Activated naive CD4-positive, alpha-beta T cell treated with anti-CD3 and anti-CD28 coated beads for 36 hours (primary cell): ENCODE measurements at places on chromosomes 1 and 21. TPM values are rescaled to one million over a fixed set of nuclear protein-coding genes. Genes with fewer than 3 reads are reported as not detected.

Gene PROX1
- 0.10 TPM for total RNA-seq

Gene ZNF670
- total RNA-seq: 4.3 TPM

Gene GABPA
- 21.2 TPM for total RNA-seq

Gene HES3
- not detected for total RNA-seq

Gene ADGRL4
- not detected for total RNA-seq

Gene DCST1
- total RNA-seq: not detected

- DNase-seq: no peak
Measured at GRCh38 chr21:35938446-35938845, 121.9 kb downstream of the SETD4 start.

DNA sequence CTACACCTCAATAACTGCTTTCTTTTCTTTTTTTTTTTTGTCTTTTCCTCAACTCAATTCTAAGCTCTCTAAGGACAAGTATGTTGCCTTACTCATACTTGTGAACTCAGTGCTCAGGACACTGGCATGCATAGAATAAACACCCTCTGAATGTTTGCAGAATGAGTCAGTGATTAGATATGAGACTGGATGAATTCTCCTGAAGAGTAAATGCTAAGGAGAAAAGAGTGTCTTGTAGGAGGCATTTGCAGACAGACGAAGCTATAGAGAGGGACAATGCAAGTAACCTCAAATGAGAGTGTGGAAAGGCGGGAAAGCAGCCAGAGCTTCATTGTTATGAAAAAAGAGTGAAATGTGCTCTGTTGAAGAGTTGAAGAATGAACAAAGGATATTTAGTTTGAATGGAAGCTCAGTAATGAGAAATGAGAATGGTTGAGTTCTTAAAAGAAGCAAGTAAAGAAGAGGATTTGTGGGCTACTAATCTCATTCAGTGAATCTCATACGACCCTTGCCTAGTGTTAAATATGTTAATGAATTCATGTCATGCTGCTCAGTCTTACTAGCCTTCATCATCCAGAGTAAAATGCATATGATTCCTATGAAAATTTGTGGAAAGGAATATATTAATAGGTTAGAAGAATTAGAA, 166.1 kb upstream of the DPYD start:
- DNase-seq: no peak

GRCh38 chr1:231092380-231092779, 52.3 kb upstream of the FAM89A start:
- DNase-seq: no peak

DNA sequence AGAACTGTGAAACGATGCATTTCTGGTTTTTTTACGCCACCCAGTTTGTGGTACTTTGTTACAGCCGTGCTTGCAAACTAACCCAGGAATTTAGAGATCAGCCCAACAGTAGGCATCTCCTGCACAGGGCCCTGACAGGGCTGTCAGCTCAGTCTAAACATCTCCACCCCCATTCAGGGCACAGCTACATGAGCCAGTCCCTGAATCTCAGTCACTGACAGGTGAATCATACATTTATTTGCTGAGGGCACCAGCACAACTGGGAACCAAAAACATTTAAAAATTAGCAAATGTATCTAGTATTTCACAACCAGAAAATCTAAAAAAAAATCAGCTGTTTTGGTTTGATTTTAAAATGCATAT, 30.7 kb downstream of the PRDX6 start:
- DNase-seq: no peak

- DNase-seq: no peak
Measured at GRCh38 chr21:45505416-45506021, 36.7 kb downstream of the SLC19A1 start.

DNA sequence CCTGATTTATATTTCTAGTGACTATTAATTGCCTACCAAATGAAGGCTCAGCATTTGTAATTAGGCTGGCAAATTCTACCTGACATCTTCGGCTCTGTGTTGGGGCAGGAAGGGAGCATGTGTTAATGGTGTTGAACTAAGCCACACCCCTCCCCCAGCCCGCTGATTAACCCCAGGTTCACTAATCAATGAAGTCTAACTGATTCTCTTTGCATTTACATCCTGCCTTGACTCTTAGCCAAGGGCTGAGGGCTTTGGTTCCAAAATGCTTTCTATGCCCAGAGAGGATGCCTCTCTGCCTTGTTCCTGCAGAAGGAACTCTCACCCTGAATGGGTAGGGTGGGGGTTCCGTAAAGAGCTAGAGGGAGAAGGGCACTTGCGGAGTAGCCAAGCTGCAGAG, 393.1 kb downstream of the CAMTA1 start:
- DNase-seq: no peak

DNA sequence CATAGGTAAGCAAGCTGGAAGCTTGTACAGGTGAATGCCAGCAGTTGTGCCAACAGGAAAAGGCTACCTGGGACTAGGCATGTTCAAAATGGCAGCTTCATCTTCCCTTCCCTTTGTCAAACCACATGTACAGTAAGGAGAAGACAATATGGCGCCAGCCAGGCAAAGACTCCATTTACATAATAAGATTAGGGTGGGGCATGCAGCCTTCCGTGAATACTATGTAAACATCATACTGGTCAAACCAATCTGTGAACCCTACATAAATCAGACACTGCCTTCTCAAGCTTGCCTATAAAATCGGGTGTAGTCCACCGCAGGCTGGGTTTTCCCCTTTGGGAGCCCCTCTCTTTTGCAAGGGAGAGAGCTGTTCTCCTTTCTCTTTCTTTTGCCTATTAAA, 24.6 kb downstream of the ATF3 start:
- DNase-seq: no peak

GRCh38 chr1:63087966-63088365, 234.4 kb upstream of the FOXD3 start:
- no peak for DNase-seq

DNA sequence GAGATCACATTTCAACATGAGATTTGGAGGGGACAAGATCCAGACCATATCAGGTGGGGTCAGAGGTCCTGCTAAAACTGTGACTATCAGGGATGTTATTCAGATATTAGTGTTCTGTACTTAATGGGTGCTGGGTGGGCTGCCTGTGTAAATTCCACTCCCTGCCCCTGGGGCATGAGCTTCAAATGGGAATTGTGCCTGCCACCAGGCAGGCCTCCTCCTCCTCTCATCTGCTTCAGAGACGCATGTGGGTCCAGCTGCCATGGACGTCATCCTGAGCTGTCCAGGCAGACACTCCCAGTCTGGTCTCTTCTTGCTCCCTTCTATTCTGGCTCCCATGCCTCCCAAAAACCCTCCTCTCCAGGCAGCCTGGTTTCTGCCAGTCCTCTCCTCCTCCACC, 10.4 kb downstream of the QSOX1 start:
- no peak for DNase-seq

- DNase-seq: no peak
Measured at GRCh38 chr1:64080941-64081562, 122.4 kb upstream of the UBE2U start.

GRCh38 chr21:46286648-46287002, 483 bp downstream of the YBEY start:
- no peak for DNase-seq

DNA sequence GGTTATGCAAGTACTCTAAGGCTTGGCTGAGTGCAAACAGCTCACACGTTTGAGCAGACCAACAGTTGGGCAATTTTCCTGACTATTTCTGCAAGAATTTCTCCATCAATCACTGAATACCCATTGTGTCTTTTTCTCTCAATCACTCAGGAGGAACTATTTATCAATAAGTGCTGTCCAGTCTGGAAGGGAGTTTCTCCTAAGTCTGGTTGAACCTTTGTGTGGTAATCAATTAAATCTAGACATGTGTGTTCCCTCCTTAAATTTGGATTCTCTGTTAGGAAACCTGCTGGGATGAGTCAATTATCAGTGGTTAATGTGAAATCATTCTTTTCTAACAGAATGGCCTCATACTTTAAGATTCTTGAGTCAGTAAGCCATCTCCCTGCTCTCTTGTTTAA, 6.8 kb upstream of the AADACL3 start:
- no peak for DNase-seq

GRCh38 chr1:45033356-45033755, 21.3 kb downstream of the UROD start:
- DNase-seq: no peak

DNA sequence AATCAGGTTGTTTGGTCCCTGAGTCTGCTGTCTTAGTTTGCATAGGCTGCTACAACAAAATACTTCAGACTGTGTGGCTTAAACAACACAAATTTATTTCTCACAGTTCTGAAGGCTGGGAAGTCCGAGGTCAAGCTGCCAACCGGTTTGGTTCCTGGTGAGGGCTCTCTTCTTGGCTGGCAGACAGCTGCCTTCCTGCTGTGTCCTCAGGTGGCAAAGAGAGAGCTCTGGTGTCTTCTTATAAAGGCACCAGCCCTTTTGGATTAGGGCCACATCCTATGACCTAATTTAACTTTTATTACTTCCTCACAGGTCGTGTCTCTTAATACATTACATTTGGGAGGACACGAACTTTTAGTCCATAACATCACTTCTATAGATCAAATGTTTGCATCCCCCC, 89.6 kb upstream of the CD34 start:
- DNase-seq: no peak

GRCh38 chr1:27395441-27396195, 3.2 kb downstream of the GPR3 start:
- DNase-seq: peak; percentile 89
